ENCODE measurements at places on chromosomes 6 and 20.

DNA sequence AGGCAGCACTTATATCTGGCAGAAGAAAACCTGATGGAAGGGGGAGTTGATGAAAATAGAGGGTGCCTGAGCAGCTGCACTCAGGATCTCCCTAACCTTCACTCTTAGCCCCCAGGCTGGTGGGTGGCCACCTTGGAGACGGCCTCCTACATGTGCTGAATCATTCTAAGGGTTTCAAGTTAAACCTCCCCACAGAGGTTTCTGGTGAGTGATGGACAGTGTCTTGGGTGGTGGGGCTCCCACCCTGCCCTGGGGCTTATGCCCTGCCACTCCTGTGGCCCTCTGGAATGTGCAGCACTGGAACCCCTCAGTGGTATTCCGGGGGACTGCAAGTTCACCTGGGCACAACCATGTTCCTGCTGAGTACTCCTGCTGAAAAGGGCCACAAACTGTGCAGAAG lies 357.2 kb downstream of the CD83 start:
- no peak for DNase-seq

- DNase-seq, result no peak
Measured at GRCh38 chr6:41199552-41200246, 1.2 kb downstream of the TREML2 start.

DNA sequence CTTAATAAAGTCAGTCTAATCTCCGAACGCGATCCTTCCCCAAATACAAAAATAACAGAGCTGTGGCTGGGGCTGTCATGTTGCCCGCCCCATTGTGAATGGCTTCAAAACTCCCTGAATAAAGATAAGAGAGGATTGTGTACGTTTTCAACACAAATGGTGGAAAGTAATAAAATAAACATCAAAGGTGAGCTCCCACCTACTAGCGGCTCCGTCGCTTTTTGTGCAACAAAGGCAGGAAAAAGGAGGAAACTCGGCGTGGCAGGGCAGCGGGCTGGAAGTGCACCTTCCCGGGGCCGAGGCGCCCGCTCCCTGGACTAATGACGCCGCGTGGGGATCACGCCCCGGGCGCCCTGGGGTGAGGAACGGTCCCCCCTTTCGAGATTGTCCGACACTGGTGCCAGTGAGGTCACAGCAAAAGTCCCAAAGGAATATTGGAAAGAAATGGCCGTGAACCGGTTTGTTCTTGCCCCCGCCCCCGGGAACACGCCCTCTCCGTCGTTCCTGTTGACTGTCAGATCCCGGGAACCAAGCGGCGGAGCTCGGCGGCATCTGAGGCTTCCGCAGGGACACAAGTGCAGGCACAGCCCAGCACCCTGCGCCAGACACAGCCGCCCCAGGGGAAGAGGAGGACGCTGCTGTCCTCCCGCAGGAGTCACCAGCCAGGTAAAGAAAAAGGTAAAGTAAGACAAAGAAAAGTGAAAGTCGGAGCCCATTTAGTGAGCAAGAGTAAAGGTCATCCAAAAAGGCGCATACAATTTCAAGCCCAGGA lies 1.1 kb upstream of the FOXQ1 start:
- DNase-seq, result no peak

- DNase-seq, result no peak
Measured at GRCh38 chr20:62480318-62480717, 4.5 kb upstream of the GATA5 start.

- DNase-seq, result no peak
Measured at GRCh38 chr20:19710336-19711120, 47.5 kb upstream of the RIN2 start.

DNA sequence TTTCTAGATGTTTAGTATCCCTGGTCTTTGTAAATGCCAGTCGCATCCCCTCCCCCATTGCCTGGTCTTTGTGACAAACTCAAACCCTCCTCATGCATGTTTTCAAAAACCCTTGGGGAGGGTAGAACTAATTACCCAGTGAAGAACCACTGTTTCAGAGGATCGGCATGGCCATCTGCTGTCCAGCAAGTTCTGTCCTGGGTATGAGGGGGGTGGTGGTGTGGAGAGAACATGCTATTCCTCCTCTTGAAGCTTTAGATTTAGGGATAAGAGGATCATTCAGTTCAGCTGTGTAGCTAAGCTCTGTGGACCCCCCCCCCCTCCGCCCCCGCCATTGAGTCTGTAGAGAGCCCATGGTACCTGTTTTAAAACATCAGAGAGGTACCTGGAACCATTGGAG lies 5.6 kb downstream of the BRPF3 start:
- DNase-seq, result no peak

- DNase-seq, result no peak
Measured at GRCh38 chr6:12637960-12638641, 78.5 kb upstream of the PHACTR1 start.

- DNase-seq, result no peak
Measured at GRCh38 chr6:164178679-164179332, 764.3 kb downstream of the QKI start.

DNA sequence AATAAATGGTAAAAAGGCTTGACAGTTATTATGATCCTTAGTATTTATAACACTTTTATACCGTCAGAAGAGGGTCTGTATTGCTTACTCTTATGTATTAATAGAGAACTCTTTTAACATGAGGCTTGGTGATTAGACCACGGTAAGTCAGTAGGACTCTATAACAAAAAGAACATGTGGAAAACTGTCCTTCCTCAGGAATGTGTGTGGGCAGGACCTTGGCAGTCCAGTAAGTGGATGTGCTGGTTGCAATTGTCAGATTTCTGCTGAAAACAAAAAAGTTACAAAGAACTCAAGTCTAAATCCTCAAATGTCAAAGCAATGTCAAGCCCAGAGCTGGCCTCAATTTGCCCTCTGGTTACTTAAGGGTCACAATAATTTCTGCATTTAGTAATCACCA lies 81.1 kb downstream of the PLCG1 start:
- DNase-seq, result no peak

GRCh38 chr20:5039255-5039657 lies 37.9 kb upstream of the SLC23A2 start:
- no peak for DNase-seq

GRCh38 chr6:42279144-42279781 lies 61.6 kb upstream of the MRPS10 start:
- no peak for DNase-seq

GRCh38 chr20:53752971-53753879 lies 159.6 kb upstream of the ZNF217 start:
- DNase-seq, result no peak

DNA sequence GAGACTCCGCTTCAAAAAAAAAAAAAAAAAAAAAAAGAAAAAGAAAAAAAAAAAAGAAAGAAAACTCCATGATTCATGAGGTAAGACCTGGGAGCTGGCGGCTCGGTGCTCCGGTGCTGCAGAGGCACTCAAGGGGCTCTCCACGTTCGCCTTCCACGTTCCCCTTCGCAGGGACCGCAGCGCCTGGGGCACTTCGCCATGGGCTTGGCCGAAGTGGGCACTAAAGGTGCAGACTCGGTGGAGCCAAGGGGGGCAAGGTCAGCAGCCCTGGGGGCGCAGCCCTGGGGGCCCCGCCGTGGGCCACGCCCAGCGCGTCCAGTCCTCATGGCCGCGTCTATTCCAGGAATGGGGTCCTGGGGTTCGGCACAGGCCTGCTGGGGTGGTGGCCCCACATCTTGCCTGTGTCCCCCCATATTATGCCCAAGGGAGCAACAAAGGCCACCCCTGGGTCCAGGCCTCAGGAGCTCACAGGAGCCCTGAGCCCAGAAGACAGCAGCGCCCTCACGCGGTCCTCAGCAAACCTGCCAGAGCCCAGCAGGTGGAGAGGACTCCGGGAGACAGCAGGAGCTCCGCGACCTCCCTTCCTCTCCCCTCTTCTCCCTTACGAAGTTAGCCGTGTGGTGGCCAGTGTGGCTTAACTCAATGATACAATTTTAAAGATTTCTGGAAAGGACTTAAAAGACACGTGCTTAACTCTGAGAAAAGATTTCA lies 21.9 kb downstream of the ZBTB46 start:
- no peak for DNase-seq

DNA sequence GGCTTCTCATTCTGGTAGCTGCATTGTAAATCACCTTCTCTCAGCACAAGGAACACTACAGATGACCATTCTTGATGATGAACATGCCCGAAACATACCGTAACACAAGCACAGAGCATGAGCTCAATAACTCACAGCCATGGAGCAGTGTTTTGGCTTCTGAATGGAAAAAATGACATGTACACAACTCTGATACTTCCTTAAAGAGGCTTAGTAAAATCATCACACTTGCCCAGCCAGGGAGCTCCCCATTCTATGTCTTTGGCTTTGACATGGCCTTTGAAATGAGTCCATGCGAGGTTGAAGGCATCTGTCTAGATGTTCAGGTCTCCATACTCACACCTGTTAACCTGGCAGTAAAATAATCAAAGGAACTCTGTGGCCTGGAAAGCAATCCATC lies 87.6 kb downstream of the MYB start:
- DNase-seq, result no peak

GRCh38 chr6:143023695-143024094 lies 37.0 kb upstream of the AIG1 start:
- no peak for DNase-seq

DNA sequence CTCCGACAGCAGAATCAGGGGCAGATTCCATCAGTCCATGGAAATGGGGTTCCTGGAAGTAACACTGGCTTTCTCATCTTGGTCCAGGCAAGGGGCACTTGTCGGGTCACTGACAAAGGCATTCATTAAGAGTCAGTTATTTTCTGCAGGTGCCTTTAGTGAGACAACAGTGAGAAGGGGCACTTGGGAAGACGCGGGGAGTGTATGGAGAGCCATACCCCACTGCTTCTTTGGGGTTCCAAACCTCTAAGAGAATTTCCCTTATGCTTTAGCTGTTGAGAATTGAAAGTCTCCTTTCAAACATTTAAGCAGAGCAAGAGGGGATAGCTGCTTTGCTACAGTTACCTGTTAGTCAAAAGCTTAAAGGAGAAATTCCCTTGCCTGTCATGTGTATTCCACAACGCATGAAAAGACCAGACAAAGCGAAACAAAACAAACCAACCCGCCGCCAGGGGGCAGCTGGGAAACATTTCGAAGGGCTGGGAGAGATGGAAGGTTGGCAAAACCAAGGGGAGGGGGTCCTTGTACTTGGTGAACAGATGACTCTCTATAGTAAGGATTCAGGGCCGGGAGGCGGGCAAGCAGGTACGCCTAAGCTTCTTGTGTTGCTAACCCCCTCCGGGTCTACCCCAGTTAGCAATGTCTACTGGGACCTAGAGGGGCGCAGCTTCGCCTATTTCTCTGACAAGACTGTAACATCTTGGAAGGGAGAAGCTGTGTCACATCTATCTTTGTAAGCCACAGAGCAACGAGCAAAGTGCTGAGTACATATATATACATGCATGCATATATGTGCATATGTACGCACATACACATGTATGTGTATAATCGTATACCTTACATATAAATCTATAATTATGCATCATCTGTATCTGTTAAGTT lies 474.9 kb upstream of the AGPAT4 start:
- no peak for DNase-seq

DNA sequence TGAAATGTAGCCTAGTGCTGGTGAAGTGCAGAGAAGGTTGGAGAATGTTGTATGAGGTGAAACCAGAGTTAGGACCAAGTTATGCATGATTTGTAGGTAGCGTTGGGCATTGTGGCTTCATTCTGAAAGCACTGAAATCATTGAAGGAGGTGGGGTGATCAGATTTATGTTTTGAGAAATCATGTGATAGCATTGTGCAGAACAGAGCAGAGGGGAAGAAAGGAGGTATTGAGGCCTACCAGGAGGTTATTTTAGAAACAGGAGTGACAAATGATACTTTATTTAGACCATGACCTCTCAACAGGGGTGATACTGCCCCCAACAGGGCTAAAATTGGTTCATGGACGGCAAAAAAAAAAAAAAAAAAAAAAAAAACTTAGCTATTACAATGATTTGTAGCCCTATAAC lies 15.6 kb upstream of the HMGN3 start:
- no peak for DNase-seq

DNA sequence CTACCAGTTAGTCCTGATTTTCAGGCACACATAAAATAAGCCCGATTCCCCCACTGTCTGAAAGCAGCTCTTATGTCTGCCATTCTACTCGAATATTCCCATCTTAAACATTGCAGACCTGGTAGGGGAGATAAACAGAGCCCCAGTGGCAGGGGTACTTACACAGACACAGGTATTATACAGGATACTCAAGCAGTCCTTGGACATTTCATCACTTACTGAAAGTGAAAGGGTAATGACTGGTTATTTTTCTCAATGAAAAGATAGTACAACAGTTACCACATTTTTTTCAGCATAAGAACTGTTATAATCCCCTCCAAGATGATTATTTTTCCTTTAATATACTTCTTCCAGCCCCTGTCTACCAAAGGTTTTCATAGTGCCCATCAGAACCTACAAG lies 37.8 kb downstream of the TRPC4AP start:
- DNase-seq, result no peak

DNA sequence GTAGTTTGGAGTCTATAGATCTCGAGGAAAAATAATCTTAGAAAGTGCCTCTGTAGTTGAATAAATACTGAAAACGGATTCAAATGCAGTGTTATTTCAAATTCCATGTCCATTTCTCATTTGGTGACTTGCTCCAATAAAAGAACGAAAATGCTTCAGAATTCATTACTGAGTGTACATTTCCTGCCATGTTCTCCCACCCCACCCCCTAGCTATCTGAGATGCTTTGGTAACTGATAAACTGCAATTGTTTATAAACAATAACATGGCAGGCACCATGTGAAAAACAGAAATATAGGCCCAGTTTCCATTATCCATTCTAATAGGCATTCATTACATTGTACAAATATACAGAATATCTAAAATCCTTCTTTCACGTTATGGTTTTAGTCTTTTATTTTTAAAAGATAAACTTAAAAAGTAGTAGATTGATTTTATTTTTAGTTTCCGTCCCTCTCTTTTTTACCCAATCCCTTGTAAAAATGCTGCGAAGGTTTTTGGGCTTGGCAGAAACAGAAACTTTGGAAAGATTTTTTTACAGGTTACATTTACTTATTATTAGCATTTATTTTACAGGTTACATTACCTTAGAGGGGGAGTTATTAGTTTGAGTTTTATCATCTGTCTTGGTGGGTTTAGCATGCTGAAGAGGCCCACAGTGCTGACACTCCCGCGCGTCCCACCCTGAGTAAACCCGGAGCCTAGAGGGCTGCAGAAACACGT lies 1.5 kb downstream of the FAM162B start:
- DNase-seq, result no peak

- DNase-seq, result no peak
Measured at GRCh38 chr6:47153404-47153755, 111.2 kb upstream of the ADGRF1 start.

GRCh38 chr20:33320006-33320405 lies 37.0 kb downstream of the BPIFB1 start:
- no peak for DNase-seq

DNA sequence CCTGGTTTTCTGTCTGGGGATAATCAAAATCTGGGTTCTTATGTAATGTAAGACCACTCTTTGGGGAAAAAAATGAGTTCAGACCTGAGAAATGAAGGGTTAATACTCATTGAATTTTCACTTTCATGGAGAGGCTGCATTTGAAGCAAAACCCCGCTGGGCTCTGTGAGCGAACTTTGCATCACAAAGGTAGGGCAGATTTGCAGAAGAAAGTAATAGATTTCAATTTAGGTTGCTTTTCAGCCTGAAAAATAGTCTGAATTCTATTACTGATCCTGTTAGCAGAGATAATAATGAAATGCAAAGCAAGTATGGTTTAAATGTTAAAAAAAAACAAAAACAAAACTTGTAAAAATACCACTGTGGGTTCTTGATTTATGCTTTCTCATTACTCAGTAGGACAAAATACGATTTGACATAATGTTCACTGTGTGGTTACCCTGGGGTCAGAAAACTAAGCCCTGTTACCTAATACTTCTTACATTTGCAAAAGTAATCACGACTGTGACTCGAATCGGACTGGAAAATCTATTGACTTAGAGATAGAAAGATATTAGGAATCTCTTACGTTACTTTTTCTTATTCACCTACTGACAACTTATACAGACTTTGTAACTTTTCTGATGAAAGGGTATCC lies 72.2 kb downstream of the UST start:
- no peak for DNase-seq

All from sciatic nerve (tissue), 2 donors.